ENCODE measurements at places on chromosomes 12 and 14.

DNA sequence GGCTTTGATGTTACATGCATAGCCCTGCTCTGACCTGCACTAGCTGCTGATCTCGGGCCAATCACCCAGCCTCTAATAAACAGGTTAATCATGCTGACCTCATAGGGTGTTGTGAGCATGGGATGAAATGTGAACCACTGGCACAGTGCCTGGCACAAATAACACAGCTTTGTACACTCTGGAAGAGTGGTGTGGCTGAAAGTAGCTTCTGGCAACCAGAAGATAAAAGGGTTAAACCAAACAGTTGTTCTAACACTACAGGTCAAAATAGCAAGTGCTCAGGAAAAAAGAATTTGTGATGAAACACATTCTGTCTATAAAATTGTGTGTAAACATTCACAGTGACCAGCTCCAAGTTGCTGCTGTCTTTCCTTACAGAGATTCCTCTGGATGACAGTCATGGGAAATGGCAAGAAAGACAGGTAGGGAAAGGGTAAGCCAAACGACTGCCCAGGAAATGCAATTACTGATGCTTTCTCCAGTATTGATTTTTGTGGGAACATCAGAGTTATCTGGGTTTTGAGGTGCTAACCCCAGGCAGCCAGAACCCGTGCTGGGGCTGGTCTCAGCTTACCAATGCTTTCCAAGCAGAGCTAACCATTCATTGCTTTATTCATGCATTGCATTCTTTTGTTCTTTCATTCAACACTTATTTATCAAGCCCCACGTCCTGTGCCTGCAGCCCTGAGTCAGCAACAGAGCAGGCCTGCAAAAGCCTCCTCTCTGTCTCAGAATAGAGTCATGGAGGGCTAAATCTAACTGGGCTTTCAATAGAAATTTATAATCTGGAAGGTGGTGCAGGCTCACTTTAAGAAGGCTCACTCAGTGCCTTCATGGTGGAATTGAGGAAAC lies 38.1 kb upstream of the CAPRIN2 start:
- no peak for DNase-seq

DNA sequence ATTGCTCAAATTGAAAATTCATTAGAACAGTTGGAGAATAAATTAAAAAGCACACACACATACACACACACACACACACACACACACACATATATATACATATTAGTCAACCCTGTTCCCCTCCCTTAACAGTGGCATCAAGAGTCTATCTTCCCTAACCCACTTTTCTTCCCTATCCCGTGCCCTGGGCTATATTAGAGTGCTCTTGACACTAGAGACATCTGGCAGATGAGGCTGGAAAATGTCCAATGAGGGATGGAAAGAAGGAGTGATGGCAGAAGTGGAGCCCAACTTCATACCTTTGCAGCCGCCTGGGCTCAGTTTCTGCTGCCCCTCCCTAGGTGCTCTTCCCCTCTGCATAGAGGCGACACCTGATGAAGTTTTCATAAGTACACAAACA lies 172.4 kb upstream of the NUDT4 start:
- DNase-seq: no peak

GRCh38 chr14:96482986-96483385 lies 19.2 kb upstream of the PAPOLA start:
- no peak for DNase-seq

DNA sequence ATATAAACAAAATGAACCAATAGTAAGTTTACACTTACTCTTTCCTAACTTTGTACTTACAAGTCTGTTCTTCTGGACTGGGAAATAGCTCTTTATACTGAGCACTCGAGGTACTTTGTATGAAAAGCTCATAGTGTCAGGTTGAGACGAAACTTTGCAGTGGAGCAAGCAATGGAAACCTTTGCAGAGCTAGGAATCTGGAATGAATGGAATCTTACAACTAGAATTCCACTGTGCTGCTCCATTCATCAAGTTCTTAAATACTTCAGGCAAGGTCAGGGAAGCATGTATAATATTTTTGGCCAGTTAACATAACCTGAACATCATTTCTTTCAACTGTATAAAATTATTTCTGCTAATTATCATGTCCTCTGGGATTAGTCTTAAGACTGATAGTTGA lies 1327.5 kb upstream of the FLRT2 start:
- DNase-seq: no peak

DNA sequence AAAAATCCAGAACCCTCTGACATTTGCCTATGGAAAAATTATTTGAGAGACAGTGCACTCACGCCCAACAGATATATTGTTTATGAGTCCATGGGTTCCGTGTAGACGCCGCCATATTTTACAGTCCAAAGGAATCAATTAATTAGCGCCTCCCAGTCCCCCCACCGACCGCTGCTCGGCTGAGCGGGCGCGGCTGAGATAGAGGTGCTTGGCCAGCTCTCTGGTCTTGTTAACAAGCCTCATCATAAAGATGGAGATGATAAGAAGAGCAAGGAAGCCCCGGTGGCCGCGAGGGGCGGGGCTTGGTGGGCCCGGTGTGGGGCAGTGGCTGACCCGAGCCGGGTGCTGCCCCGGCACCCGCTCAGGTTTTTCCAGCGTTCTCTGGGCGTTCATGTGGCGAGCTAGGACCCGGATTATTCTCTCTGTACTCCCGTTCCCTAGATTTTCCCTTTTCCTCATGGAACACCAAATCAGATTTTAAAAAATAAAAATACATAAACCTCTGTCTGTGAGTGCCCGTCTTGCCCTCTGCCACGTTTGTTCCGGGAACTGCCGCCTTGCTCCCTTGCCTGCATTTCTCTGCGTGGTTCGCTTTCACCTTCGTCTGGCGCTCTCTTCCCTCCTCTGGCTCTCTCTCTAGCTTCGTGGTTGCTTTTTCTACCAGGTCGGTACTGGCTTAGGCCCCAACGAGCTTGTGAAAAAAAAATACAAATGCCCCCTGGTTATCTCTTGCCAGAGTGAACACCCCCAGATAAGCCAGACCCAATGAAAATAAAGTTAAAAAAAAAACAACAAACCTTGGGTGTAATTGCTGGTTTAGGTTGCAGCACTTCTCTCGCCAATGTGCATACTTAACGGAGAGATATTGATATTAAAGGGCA lies 9.0 kb downstream of the HOXC12 start:
- no peak for DNase-seq

DNA sequence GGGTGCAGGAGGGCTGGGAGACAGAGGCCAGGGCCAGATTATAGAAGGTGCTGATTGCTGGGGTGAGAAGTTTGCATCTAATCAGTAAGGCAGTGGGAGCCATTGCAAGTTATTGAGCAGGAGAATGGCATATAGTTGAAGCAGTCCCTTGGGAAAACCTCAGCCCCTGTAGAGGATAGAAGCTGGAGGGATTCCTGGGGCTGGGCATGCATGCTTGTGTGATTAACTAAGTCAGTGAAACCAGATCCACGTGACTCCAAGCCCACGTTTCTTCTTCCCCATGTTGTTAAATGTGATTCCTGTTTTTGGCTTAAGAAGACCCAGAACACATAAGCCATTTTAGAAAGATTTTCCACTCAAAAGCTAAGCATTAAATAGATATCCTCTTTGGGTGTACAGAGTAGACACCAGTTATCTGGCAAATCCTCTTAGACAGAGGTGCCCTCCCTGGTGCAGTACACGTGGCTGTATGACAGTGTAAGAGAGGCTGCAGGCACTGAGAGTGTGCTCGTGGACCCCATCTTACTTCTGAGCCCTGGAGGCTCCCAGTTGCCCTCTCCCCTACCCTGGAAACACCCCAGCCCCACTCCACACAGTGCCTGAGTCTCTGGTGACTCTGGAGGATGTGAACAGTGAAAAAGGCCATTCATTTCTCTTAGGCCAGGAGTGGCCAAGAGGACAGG lies 3.2 kb downstream of the C14orf132 start:
- DNase-seq: no peak

DNA sequence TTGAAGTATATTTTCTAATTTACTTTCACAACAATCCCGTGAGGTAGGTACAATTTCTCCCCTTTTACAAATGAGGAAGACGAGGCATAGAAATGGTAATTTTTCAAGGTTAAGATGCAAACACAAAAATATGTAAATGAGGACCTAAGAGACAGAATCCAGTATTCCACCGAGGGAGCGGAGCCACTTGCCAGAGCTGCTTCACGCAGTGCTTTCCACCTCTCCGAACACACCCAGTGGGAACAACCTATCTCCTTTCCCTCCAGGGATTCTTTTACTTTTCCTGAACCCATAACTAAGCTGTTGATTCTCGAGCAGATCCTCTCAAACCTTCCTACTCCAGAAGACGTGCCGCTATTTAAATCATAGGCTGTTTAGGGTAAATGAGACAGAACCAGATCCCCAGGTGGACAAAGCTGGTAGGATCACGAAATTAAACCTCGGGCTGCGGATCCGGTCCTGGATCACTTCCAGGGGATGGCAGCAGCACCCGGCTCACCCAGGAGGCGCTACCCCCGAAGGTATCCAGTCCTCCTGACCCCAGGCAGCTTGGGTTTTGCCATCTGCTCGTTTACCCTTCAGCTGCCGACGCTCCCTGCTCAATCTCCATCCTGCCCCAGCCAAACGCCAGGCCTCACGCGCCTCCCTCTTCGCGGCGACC lies 1.5 kb downstream of the DDHD1 start:
- no peak for DNase-seq

- no peak for DNase-seq
Measured at GRCh38 chr12:69431591-69432222, 38.5 kb upstream of the FRS2 start.

- no peak for DNase-seq
Measured at GRCh38 chr12:104604995-104605675, 148.4 kb downstream of the CHST11 start.
